ENCODE measurements at places on chromosomes 1 and 21.

- no peak for DNase-seq
Measured at GRCh38 chr1:36846357-36846756, 188.0 kb downstream of the GRIK3 start.

DNA sequence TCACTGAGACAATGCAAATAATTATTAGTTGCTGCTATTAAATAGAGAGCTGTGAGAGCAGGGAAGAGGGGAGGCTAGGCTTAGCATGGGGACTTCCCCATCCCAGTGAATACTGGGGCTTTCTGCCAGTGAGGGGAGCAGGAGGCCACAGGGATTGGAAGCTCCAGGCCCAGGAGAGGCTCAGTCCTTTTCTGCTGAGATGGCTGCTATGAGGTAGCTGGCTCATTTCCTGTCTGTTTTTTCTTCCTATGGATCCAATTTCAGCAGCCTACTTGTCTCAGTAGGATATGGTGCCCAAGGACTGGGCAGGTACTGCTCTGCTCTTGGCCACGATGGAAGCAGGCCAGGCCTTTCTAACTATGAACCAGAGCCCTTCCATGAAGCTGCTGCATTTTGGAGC lies 10.0 kb downstream of the STMN1 start:
- DNase-seq, result no peak

GRCh38 chr1:228160201-228160761 lies 5.3 kb upstream of the IBA57 start:
- no peak for DNase-seq

DNA sequence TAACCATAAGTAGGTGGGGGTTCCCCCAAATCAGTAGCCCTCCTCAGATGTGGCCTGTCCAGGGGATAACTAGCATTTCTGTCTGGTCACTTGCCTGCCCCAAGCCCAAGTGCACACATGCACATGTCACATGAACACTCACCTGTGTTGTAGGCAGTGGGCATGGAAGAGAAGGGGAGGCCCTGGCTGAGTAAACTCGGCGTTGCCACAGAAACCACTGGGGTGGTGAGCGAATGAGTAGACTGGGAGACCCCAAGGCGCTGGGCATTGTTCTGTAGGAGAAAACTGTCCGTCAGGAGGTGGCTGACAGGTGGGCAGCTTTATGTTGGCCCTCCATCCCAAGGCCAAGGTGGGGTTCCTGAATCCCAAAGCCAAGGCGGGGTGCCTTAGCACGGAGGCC lies 25.6 kb downstream of the MEF2D start:
- DNase-seq, result no peak

DNA sequence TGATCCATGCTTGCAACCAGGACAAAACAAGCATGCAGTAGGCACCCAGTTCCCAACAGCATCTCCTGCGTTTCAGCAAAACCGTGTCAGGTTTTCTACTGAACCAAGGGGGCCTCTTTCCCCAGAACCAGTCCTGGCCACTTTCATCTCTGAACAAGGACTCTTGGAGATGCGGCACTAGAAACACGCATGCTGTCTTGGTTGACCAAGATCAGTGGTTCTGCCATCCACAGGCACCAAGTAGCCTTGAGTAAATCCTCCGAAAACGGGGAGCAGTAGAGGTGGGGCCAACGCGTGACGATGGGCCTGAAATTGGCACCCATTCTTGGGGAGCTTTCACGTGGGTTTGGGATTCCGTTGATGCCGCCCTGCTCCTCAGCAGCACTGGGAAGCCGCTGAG lies 62.5 kb upstream of the AJAP1 start:
- no peak for DNase-seq

GRCh38 chr1:43147625-43148327 lies 24.3 kb downstream of the EBNA1BP2 start:
- DNase-seq, result peak; percentile 40

DNA sequence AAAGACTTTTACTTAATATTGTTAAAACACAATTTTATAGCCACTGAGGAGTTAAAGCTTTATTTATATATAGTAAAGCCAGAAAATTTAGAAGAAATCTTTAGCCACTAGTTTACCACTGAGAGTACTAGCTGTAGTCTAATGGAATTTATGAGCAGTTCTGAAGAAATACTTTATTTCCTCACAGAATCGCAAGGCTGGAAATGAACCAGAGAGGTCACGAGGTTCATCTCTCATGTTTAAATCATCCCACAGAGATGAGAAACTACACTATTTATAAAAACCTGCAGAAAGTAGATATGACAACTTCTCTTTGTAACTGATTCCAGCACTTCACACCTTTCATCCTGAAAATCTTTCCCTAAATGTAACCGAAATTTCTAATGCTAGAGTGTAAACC lies 26.0 kb downstream of the ADGRL4 start:
- peak; percentile 11 for DNase-seq

DNA sequence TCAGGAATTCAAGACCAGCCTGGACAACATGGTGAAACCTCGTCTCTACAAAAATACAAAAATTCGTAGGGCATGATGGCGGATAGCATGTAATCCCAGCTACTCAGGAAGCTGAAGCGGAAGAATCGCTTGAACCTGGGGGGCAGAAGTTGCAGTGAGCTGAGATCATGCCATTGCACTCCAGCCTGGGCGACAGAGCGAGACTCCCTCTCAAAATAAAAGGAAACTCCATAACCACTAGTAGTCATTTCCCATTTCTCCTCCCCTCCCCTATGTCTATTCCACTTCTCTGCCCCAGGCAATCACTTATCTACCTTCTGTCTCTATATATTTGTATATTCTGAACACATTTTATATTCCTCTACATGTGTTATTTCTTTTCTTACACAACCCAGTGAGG lies 4.0 kb upstream of the CEP350 start:
- no peak for DNase-seq

GRCh38 chr1:186154651-186155050 lies 220.4 kb downstream of the TPR start:
- no peak for DNase-seq

DNA sequence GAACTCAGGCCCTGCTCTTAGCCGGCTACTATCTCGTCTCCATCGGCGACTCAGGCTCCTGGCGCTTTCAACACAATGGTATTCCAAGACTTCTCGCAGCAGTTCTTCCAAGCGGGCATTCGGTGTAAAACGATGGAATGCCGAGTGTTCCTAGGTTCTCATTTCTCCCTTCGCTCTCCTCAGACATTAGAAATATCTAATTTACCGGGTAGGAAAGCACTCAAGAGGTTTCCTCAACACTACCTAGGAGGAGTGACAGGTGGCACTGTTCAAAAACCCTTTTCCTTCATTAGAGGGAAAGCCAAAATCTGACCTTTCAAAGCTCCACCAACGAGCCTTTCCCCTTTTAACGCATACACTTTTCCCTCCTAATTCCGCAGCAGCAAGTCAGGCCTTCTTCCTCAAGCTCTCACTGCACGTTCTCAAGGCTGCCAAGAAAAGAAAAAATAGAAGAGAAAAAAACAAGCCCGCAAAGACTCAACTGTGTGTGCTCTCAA lies 601 bp downstream of the UBE2G2 start:
- DNase-seq, result peak; percentile 39

- DNase-seq, result no peak
Measured at GRCh38 chr21:44086636-44087425, 20.4 kb upstream of the PWP2 start.

DNA sequence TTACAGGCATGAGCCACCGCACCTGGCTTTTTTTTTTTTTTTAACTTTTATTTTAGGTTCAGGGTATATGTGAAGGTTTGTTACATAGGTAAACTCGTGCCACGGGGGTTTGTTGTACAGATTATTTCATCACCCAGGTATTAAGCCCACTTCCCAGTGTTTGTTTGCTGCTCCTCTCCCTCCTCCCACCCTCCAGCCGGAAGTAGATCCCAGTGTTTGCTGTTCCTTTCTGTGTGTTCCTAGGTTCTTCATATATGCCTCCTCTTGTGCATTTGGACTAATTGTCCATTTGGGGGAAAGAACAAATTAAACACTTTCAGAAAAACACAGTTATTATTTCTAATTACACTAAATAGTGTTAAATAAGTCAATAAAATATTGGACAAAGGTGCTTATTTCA lies 1.1 kb upstream of the SLC2A7 start:
- DNase-seq, result no peak

DNA sequence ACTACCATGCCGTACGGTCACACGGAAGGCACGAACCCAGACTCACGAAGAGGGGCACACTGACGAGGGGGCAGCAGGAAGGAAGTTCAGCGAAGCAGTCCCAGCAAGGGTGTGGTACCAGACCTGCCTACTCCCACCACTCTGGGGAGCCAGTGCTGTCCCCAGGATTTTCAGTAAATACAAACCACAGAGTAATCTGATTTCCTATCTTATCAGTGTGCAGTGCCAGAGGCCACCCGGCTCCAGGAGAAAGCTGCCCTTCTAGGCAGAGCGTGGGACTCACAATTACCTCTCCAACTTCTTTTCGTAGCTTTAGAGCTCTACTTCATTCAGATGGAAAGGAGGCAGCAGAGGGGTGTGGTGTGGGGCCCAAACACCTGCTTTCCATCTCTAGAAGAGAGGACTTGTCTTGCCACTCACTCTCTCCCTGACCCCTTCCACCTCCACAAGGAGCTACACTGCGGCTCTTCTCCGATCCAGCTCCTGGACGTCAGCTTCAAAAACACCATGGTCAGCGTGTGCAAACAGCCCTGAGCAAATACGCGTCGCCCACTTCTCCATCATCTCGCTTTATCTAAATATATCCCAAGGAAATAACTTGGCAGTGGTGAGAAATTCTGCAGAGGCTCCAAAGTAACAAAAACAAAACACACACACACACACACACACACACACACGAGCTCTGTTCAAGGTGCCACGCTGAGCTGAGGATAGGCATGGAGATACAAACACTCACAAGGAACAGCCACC lies 98.5 kb downstream of the MRPL37 start:
- no peak for DNase-seq

DNA sequence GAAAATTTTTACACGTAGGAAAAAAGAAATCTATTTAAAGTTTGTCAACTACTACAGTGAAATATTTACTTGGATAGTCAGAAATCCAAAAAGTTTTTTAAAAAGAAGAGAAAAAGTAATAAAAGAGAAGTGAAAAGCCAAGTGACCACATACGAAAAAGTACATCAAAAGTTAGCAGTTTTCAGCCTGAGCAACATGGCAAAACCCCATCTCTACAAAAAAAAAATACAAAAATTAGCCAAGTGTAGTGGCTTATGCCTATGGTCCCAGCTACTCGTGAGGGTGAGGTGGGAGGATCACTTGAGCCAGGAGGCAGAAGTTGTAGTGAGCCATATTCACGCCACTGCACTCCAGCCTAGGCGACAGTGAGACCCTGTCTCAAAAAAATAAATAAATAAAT lies 5.2 kb upstream of the MR1 start:
- no peak for DNase-seq

DNA sequence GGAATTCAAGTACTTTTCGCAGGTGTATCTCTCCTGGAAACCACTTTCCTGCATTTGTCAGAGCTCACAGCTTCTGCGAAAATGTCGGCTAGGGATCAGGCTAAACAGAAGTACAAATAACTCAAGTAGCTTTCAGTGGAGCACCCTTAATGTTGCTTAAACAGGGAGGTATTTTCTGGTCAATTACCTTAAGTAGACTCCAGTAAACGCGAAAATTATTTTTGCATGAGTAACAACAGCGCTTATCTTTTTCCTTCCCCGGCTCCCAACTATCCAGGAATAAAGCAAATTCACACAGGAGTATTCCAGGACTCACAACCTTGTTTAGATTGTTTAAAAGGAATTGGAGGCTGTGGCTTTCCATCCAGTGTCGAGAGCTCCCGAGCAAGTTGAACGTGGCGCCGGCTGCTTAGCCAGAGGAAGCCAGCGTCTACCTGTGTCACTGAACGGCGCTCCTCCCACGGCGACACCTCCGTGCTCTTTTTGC lies 7.3 kb upstream of the SIM2 start:
- DNase-seq, result no peak

DNA sequence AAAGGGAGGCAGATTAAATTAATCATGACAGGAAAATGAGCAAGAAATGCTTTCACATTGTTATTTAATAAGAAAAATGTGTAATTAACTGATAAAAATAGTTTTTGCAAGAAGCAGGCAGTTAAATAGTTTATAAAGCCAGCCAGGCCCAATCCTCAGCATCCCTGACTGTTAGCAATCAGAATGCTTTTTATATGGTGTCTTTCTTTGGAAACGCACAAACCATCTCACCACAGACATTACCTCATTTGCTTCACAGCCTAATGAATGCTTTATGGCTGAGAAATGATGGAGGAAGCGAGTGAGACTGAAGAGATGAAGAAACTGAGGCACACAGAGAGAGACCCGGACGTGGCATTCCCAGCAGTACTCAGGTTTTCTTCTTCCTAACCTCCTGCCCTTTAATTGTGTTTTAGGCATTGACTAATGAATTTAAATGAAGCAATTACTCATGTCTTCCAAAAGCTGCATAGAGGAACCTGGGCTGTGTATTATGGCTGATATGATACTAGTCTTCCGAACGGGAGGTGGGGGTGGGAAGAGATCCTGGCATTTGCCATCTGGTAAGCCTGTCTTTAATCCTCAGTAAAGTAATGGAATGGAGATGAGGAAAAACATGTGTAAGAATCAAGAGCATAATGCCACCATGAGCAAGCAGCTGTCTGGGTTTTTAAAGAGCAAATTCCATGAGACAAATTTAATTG lies 116.1 kb upstream of the LMO4 start:
- DNase-seq, result no peak

- DNase-seq, result peak; percentile 94
Measured at GRCh38 chr1:181135815-181136737, 47.6 kb downstream of the IER5 start.

DNA sequence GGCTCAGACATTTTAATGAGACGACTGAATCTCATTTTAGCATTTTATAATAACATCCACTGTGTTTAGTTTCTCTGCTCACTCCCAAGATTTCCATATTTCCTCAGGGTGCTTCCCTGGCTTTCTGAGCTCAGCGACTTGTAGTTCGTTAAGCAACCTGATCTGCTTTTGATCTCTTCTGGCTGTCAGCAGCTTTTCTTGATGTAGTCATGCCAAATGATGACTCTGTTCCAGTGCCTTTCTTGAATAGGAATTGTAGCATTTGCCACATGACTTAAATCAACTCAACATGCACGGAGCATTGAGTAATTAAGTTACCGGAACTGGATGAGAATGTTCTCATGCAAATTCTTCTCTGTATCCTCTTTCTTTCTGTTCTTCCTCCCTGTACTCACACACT lies 246.1 kb downstream of the FMN2 start:
- DNase-seq, result peak; percentile 97

DNA sequence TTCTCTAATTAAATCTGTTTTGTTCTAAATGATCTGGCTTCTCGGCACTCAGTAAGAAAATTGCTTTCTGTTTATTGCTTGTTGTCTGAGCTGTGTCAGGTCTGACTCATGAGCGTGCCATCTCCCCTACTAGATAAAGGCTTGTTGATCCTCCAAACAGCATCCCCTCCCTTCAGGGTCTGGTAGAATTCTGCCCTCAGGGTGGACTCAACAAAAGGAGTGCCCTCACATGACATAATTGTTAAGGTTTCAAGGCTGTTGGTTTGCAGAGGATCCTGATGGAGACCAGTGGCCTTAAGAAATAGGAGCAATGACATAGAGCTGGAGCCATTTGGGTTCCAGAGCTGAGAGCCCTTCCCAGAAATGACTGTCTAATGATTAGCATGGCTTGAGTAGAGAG lies 36.0 kb upstream of the ATP2B4 start:
- peak; percentile 33 for DNase-seq

Data from fibroblast of mammary gland (primary cell).